T-helper 17 cell (primary cell): ENCODE measurements at places on chromosomes 11 and 22. TPM values are rescaled to one million over a fixed set of nuclear protein-coding genes. Genes with fewer than 3 reads are reported as not detected.
A peak's percentile ranks its signal among the peaks of the same experiment; 100 is the strongest.

DNA sequence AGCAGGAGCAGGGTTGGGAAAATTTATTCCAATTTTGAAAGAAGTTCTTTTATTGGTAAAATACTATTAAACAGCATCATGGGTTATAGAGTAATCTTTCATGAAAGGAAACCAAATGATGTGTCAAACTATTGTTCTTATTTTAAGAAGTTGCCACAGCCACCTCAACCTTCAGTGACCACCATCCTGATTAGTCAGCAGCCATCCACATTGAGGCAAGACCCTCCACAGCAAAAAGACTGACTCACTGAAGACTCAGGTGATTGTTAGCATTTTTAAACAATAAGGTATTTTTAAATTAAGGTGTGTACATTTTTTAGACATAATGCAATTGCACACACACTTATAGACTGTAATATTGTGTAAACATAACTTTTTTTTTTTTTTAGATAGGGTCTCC lies 3.7 kb upstream of the HEPHL1 start:
- H3K36me3 ChIP-seq: no peaks in the 10 kb centered on the region
- H3K27ac ChIP-seq: no peak overlapping the region

DNA sequence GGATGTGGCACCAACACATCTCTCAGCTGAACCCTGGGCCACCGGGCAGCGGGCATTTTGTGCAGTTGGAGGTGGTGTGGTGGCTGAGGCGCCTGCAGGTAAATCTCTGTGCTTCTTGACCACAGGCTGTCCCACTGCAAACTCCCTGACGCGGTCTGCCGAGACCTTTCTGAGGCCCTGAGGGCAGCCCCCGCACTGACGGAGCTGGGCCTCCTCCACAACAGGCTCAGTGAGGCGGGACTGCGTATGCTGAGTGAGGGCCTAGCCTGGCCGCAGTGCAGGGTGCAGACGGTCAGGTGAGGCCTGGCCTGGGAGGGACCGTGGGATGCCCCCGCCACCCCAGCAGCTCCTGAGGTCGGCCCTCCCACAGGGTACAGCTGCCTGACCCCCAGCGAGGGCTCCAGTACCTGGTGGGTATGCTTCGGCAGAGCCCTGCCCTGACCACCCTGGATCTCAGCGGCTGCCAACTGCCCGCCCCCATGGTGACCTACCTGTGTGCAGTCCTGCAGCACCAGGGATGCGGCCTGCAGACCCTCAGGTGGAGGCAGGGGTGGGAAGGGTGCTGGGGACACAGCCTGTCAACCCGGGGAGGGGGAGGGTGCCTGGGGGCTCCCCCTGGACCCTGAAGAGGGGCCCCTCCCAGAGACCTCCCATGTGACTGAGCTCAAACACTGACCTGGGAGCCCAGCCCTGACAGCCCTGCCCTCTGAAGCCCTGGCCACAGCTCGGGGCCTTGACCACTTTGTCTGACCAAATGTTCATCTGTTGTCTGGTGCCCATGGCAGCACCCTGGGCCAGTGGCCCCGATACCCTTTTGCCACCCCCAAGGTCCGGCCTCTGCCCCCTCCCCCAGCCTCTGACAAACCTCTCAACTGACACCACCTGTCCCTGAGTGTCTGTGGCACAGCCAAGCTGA lies 4.6 kb upstream of the PGGHG start:
- no peak overlapping the region for H3K27ac ChIP-seq
- no peak overlapping the region for H3K4me3 ChIP-seq
- peaks cover 8% of the 10 kb centered on the region for H3K36me3 ChIP-seq
- no peak for DNase-seq

DNA sequence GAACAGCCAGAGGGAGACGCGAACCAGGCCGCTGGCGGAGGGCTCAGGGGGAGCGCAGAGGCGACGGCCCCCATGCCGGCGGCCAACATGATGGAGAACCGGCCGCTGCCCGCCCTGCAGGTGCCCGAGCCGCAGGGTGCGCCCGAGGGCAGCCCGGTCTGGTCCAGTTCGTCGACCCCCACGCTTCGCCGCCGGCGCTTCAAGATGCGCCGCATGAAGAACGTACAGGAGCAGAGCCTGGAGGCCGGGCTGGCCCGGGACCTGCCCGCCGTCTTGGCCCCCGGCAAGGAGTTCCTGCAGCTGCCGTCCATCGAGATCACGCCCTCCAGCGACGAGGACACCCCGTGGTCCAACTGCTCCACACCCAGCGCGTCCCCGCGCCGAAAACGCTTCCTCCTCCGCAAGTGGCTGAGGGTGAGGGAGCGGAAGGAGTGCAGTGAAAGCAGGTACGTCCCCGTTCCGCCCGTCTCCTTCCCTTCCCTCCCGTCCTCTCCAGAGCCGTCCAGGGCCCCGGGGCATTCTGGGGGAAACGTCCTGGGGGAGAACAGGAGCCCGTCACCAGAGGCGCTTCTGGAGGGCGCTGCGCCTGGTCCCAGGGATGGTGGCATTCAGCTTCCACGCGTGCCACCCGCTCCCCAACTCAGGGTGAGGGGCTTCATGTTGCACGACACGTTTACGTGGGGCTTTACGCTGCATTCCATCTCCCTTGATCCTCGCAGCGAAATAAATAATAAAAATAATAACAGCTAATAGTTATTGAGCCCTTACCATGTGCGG lies 840 bp downstream of the GRAMD1B start:
- peak; percentile 43 for DNase-seq
- H3K27ac ChIP-seq: peak overlapping the region; percentile 80

MPZL3 gene
- total RNA-seq: 26.4 TPM

GPHA2 gene
- not detected for total RNA-seq

RAB38 gene
- 1.0 TPM for total RNA-seq

DDIAS gene
- 0.47 TPM for total RNA-seq

PIWIL4 gene
- 1.3 TPM for total RNA-seq
